Cerebellar cortex (tissue), 1 donor: ENCODE measurements at places on chromosomes 13 and 19.

GRCh38 chr13:112343591-112343990 is 32.6 kb upstream of the SPACA7 start:
- no peak for DNase-seq

DNA sequence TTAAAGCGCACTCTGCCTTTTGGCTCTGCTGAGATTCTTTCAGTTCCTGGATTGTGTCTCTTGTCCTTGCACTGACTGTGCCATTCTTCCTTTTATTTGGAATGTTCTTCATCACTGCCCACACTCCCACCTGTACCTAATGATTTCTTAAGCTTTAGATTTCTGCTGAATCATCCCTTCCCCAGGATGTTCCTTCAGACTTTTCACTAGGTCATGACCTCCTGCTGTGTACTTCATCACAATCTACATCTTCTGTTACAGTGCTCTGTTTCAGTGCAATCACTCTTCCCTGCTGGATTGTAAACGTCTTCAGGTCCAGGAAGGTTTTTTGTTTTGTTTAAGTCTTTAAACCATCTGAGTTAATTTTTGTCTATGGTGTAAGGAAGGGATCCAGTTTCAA is 281.0 kb downstream of the ATP8A2 start:
- no peak for DNase-seq

DNA sequence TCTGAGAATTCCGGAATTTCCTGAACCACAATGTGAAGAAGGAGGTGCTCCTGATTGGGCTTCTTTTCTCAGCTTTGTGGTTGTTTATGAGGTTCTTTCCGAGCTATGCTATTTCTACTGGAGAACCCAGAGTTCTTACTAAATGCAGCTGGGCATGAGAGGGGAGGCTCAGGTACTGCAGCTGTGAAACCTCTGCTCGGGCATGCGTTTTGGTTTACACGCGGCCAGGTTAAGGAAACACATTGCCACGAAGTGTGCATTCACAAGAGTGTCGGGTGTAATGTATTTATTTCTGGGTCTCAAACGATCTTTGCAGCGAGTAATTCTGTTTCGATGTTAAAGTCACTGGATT is 661 bp upstream of the MIR17HG start:
- DNase-seq = peak; percentile 32

GRCh38 chr19:49430678-49431329 is 5.6 kb downstream of the GFY start:
- DNase-seq = no peak

- no peak for DNase-seq
These were observed 2.2 kb downstream of the TJP3 start for GRCh38 chr19:3710265-3710812.

DNA sequence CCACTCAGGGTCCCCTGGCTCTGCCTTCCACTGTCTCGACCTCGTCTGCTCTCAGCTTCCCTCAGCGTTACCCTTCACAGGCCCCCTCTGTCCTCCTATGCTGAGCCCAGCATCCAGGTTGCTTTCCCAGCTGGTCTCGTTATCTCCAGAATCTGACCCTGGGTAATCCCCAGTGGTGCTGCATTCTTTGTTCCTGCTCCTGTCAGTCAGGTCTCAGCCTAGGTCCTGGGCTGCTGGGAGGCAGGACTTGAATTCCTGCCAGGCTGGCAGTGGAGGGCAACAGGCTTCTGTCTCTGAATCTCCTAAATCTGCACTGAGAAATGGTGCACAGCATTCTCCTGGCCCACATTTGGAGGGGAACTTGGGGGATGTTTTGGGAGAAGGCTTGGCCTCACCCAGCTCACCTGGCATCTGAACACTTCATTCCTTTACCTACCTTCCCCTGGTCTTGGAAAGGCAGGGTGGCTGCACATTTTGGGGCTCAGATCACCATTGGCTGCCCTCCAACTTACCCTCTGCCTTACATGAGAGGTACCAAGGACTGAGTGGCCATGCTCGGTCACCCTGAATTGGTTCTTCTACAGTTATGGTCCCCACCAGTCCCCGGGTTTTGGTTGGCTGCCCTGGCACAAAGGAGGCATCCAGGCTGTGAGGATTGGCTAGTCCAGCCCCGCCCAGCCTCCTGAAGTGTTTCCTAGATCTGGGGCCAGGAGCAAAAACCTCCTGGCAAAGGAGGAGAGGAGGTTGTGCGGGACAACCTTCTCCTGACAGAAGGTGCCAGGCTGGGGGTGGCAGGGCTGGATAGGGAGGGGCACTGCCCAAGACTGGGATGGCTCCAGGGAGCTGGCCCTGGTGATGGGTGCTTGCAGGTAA is at the start of gene CYP4F8:
CYP4F8 (plus strand) TSS at position 712 of the 873 bp plus-strand sequence. CDS start 399 bp downstream, outside the sequence.
- no peak for DNase-seq

GRCh38 chr19:44447916-44448674 is at the start of gene ZNF229:
Gene ZNF229, minus strand, starts transcription at chr19:44448472. Its CDS starts 5,625 bp downstream, at chr19:44442847.
- peak; percentile 90 for DNase-seq

- DNase-seq = no peak
These were observed 4.8 kb upstream of the ZNF439 start for GRCh38 chr19:11843722-11844121.

- DNase-seq = no peak
These were observed 420.5 kb downstream of the FGF9 start for GRCh38 chr13:22091222-22091970.

DNA sequence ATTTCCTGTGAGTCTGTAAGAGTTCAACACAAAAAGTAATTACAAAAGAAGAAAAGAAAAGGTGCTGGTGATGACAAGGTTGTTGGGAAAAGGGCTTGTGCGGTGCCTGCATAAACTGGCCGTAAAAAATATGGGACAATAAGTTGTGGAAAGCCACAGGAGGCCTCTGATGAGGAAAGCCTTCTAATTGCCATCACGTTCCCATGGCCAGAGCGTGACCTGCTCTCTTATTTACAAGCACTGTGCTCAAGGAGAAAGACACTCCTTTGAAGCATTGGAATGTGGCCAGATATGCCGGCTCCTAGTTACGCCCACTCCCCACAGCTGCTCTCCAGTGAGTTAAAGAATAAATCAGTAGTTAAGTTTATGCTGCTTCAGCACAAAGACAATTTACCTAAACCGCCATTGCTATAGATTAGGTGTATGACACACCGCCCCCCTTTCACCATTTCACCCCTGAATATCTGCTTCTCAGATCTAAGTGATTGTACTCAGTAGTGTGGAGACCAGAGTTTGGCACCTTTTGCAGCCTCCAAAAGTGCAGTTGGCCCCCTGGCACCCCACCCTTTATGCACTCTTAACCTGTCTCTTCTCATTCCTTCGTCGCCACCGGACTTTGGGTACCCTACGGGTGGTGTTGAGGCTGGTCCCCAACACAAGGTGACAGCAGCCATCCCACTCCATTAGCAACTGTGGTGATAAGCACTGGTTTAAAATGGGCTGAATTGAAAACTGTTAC is 8.1 kb upstream of the PGLYRP1 start:
- no peak for DNase-seq

DNA sequence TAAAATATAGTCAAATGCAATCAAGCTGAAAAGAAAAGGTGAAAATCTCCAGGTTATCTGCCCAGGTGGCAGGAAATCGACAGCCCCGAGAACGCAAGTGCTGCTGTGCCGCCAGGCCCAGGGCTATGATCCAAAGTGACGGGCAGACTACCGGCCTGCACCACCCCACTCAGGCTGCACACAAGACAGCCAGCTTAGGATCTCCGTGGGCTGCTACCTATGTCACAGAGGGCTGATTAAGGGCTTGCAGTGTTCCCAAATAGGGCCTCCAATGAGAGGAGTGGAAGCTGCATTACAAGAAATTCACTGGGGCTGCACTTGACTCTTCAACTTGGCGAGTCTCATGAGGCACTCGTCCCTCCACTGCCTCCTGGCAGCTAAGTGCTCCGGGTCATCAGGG is 121.8 kb downstream of the CRYL1 start:
- DNase-seq = no peak

GRCh38 chr13:42812316-42812715 is 30.9 kb downstream of the FAM216B start:
- DNase-seq = no peak

- no peak for DNase-seq
These were observed 110.1 kb upstream of the UQCRFS1 start for GRCh38 chr19:29323021-29323430.

DNA sequence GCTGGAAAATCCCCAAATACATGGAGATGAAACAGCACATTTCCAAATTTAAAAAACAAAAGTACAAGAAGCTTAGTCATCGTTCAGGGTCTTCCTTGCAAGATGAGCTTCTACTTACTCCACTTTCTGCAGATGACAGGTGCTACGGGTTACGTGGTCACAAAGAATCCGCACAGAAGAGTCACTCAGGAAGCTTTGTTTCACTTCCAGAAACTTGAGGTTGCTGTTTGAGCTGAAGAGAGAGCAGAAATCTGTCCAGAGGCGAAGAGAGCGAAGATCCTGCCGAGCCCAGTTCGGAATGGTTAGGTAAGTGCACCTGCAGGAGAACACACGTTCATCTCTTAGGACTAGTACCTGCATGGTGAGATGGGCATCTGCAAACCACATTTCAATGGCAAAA is 9.4 kb downstream of the NLRP7 start:
- no peak for DNase-seq

- DNase-seq = no peak
These were observed 16.5 kb upstream of the ERCC1 start for GRCh38 chr19:45440259-45440638.

- peak; percentile 35 for DNase-seq
These were observed 6.9 kb downstream of the SUGP2 start for GRCh38 chr19:19026299-19026971.

DNA sequence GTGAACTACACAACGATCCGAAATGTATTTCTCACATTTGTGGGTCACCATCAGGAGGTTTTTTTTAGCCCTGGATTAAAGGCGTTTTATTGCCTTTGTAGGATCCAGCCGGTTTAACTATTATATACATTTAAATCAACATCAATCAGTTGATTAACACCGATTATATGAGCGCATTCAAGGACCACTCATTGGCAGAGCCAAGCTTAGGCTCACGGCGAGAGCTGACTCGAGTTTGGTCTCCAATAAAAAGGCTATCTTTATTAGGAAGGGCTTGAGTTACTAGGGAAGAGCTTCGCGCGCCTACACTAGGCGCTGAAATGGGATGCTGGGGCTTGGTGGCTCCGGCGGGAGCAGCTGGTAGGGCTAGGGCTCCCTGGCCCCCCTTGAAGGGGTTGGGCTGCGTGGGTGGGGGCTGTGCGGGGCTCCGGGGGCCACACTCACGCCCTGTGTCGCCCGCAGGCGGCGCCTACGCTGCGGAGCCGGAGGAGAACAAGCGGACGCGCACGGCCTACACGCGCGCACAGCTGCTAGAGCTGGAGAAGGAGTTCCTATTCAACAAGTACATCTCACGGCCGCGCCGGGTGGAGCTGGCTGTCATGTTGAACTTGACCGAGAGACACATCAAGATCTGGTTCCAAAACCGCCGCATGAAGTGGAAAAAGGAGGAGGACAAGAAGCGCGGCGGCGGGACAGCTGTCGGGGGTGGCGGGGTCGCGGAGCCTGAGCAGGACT is 4.2 kb downstream of the PDX1 start:
- DNase-seq = no peak

GRCh38 chr13:30300596-30300995 is 6.8 kb downstream of the KATNAL1 start:
- DNase-seq = no peak

GRCh38 chr19:17125062-17125727 is 49.6 kb downstream of the MYO9B start:
- DNase-seq = peak; percentile 90

- DNase-seq = no peak
These were observed 198.0 kb downstream of the UQCRFS1 start for GRCh38 chr19:29014857-29015436.

DNA sequence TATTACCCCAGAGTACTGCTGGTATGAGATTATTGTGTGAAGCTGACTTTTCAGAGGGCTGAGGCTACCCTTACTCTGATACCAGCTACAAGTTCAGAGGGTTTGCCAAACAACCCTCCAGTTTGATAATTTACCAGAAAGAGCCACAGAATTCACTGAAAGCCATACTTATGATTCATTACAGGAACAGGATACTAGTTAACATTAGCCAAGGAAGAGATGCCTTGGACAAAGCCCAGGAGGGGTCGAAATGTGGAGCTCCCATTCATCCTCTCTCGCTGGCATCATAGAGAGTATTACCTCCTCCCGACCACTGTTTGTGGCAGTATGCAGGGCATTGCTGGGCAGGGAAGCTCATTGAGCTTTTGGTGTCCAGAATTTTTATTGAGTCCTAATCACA is 364.3 kb downstream of the KCNRG start:
- DNase-seq = no peak

GRCh38 chr19:40976724-40977123 is 14.4 kb upstream of the CYP2B6 start:
- DNase-seq = no peak

DNA sequence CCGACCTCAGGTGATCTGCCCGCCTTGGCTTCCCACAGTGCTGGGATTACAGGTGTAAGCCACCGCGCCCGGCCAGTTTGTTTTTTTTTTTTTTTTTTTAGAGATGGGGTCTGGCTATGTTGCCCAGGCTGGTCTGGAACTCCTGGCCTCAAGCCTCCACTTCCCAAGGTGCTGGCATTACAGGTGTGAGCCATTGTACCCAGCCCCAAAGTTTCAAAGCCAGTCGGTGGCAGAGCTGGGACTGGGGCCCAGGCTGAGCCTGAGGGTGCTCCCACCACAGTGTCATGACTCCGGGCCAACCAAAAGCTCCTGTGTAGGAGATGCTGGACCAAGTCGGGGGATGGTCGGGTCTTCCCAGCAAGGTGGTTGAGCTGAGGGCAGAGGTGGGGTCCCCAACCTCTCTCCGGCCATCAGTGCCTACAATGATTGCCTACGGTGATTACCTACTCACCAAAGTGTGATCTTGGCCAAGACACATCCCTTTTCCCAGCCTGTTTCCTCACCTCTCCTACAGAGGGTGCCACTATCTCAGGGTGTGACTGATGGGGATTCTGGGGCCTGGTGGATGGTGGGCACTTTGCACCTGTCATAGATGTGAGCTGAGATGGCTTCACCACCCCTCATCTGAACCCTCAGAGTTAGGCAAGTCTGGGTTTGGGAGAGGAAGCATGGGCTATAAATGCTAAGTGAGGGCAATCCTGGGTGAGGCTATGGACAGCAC is 5.9 kb upstream of the SAMD1 start:
- no peak for DNase-seq

DNA sequence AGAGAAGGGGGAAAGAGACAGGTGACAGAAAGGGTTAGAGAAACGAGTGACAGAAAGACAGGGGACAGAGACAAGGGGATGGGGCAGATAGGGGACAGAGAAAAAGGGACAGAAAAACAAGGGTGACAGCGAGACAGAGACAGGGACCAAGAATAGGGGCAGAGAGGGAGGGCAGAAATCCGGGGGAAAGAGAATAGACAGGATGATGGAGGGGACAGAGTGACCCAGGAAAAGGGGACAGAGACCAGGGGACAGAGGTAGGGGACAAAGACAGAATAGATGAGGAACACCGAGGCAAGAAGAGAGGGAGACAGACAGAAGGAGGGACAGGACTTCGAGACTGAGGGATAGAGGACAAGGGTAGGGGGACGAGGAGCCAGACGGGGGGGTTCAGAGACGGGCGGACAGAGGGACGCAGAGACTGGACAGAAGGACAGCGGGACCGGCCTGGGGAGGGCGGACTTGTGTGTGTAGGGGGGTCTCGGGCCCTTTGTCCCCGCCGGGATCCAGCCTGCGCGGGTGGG is 593 bp downstream of the CADM4 start:
- no peak for DNase-seq
